ENCODE measurements at places on chromosomes 2 and 18.

- ATAC-seq: no peak
Observed at GRCh38 chr2:171852366-171852888, 41.6 kb downstream of the SLC25A12 start.

DNA sequence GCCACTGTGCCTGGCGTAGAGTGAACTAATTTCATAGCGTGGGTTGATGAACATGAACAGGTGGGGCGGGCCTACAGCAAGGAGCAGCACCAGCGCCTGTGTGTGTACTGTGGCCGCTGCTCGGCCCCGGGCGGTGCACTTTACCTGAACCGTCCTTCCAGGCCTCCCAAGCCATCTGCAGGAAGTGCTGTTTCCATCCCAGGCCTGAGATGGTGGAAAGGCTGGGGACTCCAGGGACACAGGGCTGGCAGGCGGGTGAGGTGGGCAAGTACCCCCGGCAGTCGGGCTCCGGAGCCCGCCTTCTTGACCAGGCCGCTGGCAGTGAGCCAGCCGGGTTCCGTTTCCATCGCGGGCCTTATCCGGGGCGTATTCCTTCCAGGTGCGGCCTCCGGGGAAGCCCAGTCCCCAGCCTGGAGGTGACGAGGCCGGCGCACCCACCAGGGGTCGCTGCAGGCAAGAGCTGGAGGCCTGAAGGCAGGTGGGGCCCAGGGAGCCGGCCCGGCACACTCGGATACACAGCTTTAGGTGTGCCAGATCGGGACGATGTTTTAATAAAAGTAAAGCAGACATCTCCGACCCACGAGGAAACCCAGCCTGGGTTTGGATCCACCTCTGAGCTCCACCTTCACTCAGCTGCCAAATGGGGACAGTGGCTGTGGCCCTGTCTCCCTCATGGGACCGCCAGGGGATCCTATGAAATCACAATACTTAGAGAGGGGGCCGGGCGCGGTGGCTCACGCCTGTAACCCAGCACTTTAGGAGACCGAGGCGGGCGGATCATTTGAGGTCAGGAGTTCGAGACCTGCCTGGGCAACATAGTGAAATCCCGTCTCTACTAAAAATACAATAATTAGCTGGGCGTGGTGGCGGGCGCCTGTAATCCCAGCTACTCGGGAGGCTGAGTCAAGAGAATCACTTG lies 22.7 kb upstream of the PDIA6 start:
- peak; percentile 71 for ATAC-seq

DNA sequence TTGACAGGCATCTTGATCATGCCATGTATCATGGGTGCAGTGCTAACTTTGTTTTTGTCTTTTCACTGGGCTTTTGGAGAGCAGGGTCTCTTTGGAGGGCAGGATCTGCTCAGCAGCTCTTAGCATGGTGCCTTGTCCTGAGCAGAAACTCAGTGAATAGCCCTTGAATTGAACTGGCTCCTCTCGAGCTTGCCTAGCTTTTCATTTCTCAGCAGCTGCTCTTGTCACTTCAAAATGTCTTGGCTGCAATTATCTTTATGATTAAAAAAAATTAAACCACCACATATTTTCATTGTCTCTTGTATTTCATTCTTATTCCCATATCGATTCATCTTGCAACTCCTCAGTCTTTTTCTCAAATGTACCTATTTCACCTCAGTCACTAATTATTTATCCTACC lies 50.5 kb downstream of the CCDC85A start:
- ATAC-seq: no peak

GRCh38 chr2:54074606-54075341 lies 40.6 kb upstream of the ACYP2 start:
- no peak for ATAC-seq

DNA sequence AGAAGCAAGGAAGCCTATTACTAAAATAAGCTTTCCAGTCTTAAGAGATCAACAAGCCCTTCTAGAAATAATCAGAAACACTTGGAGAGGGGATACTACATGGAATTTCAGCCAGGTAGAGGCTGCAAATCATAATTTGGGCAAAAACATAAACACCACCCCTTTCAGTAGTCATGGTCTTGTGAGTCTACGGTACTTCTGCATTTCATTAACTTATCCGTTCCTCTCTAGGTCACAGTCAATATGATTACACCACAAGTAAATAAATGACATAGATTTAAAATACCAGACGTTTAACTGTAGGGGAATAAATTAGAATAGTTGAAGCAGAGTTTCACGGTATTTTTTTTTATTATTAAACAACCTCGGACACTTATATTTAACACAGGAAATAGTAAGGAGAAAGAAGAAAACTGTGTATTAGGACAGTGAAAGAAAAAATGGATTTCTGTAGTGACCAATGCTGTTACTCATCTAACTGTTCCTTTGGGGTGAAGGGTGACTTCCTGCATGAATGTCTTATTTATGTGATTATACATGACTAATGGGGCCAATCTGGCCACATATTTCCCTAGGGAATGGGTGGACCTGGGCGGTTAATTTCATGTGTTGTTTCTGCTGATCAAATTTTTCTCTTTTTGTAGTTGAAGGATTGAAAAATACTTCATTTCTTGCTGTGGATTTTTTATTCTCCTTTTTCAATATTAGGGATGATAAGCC lies 456.6 kb upstream of the UBE2E3 start:
- ATAC-seq: peak; percentile 39

DNA sequence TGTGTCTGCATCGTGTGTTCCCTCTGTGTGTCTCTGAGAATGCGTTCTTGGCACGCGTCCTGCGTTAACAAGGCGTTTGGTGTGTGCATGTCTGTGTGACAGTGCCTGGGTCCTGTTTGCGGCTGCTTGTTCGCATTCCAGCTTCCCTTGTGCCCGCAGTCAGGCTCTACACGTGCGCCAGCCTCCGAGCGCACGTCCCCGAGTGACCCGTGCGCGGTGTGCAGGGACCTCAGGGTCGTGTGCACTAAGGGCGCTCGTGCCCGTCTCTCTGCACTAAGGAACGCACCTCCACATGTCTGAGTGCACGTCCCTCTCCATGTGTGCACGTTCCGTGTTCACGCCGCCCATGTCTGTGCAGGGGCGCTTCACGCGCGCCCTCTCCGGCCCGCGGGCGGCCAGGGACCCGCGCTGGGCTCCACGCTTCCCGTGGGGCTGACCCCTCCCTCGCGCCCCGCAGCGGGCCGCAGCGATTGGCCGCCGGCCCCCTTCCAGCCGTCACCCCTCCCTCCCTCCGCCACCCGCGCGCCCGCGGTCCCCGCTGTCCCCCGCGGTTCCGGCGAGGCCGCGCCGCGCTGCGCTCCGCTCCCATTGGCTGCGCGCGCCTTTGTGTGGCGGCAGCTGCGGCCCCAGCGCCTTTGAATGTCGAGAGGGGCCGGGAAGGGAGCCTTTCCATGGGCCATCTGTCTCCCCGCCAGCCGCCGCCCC lies 229.4 kb downstream of the HAUS1 start:
- peak; percentile 45 for ATAC-seq

GRCh38 chr2:172555272-172555521 lies 693 bp upstream of the PDK1 start:
- no peak for ATAC-seq

DNA sequence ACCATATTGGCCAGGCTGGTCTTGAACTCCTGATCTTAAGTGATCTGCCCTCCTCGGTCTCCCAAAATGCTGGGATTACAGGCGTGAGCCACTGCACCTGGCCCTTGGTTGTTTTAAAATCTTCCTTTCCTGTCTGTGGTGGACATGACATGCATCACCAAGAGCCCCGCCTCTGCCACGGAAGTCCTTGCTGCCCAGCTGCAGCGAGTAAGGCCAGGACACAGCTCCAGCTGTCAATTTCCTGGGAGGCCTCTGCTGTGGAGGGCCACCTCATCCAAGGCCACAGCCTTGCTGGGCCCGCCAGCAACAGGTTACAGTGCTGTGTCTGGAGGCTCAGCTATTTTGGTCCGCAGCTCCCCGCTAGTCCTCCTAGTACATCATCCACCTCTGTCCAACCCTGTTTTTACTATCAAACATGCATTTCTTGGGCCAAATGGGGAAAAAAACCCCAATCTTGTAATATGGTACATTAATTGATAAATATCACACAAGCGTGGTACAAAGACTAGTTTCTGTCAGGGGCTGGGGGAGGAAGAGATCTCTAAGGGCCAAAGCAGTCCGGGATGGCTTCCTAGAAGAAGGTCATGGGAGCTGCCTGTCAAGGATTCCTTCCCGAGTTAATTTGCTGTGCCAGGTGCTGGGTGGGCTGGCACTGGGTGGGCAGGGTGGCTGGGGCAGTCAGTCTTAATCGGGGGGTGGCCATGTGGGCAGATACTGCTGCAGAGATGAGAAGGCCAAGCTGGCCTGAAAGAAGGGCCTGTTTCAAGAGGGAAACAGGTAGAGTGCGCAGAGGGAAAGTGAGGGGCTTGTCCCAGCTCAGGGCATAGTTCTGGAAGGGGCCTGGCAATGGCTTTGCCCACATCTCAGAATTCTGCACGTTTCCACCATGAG lies 100.5 kb downstream of the INHBB start:
- ATAC-seq: no peak

GRCh38 chr18:68121826-68122225 lies 593.1 kb downstream of the TMX3 start:
- no peak for ATAC-seq

DNA sequence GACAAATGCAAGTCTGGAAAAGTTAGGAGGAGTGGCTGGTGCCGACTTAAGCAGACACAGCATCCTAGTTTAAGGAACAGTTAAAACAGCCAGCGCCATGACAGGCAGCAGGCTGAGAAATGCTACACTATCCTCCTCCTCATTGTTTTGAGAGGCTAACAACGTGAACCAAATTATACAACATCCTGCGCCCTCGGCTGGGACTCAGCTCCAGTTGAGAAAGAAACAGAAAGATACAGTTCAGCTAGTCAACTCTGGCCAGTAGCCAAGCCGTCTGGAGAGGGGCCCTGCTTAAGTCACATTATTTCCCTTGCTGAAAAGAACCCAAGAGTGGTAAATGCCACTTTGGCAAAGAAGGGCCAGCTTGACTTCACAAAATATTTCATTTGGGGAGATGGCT lies 90.2 kb downstream of the BCL11A start:
- ATAC-seq: no peak

DNA sequence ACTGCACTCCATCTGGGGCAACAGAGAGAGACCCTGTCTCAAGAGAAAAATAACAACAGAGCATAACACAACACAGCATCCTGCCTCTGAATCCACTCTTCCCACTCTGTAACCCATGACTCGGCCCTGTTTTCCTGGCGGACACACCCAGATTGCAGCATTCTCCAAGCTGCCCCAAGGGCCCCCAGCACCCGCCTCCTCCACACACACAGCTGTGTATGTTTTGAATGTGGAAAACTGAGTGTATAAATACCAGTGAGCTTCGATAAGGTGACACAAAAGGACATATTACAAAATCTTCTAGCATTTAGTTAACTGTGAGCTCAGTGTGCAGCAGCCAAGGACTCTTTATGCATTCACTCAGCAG lies 13.0 kb downstream of the IMPA2 start:
- ATAC-seq: peak; percentile 78

DNA sequence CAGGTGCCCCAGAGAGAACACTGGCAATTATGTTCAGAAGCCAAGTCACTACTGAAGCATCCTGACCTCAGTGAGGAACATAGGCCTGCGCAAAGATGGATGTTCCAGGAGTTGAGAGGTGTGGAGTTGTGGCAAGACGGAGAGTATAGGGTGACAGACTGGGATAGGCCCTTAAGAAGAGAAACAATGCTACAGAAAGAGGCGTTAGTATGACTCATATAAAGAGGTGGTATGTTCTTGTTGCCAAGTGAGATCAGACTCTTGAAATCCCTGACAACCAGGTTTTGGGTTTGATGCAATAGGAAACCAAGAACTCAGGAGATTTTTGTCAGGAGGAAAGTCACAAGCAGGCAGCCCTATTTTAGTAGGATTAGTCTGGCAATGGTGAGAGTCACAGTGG lies 185.6 kb downstream of the RIT2 start:
- ATAC-seq: no peak

DNA sequence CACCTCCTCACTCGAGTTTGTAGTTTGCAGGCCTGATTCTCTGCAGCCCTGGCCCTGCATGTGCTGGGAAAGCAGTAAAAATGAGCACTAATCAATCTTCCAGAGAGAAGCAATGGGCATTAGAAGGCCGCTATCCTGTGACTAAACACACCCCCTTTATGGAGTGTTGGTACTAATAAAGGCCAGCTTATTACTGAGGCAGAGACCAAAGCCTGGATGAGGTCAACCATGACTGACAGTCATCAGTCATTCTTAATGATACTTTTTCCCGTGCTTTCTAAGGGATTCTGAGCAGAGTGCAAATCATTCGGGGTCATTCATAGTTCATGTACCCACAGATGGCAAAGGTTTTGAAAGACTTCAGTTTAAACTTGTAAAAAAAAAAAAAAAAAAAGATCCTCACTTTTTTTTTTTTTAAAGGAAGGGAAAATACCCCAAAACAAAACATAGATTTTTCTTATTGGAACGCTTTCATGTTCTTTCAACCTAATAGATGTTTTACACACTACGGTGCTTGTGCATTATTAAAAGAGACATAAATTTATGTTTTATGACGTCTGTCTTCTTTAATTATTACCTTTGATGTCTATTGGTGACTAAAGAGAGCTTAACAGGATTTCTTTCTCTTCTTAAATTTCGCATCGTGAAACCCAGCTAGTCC lies 13.2 kb downstream of the TSHZ1 start:
- no peak for ATAC-seq

GRCh38 chr18:41647914-41648313 lies 307.1 kb upstream of the PIK3C3 start:
- no peak for ATAC-seq

DNA sequence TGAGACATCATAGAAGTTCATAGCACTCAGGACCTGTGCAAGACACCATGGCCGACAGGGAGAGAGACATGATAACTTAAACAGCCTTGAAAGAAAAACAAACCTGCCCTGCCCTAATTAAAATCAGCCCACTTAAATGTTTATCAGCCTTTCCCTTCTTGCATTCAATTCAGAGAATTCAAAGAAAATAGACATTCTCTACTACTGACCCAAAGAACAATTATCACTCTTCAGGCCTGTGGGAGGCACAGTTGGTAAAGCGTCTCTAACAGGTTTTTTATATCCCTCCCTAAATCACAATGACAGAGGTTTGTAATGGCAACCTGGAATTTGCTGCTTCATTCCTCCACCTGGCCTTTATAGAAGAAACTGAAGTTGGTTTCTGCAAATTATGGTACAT lies 1.7 kb downstream of the CDK15 start:
- ATAC-seq: no peak

DNA sequence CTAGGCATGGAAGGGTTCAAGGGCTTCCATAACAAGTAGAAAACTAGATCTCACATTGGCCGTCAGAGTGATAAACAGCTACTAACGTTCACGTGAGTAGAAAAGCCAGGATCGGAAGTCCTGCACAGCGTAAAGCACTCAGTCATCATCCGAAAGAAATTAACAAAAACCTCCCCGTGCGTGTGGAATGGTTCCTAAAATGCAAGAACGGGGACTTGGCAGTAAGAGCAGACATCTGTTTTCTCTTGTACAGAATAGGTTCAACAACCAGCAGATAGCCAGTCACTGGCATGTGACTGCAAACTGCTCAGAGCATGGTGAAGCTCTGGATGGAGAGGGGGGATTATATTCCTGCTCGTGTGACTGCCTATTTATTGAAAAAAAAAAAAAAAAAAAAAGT lies 106.9 kb upstream of the ITGB6 start:
- peak; percentile 76 for ATAC-seq

DNA sequence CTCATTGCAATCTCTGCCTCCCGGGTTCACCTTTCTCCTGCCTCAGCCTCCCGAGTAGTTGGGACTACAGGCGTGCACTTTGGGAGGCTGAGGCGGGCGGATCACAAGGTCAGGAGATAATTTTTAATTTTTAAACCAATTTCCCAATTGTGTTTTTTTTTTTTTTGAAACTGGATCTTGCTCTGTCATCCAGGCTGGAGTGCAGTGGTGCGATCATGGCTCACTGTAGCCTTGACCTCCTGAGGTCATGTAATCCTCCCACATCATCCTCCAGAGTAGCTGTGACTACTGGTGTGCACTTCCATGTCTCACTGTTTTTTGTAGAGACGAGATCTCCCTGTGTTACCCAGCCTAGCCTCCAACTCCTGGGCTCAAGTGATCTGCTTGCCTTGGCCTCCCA lies 49.3 kb downstream of the GLS start:
- ATAC-seq: no peak

Data from gastroesophageal sphincter (tissue), 4 donors.